ENCODE measurements at places on chromosomes 4 and X.

DNA sequence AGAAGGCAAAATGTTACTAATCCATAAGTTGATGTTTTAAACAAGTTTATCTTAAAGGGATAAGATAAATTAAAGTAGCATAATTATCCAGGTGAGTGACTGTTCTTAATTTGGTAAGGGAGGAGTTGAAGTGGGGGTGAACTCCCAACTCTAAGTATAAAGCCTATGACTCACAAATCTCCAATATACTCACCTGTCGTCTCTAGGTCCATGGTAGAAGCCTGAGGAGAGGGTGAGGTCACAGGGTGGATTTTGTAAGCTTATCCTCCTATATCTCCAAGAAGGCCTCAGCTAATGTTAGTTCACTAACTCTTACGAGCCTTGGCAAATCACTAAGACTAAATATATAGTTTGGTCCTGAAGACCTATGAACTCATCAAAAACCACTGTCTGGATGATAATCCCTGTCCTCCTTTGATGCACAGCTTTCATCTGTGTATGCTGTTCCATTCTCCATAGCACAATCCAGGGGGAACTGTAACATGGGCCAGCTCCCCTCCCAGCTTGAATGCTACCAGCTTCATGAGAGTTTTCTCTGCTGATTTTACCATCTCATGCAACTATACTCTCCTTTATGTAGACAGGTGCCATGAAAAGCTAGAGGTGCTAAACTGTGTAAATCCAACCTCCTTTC is 158.7 kb downstream of the BTC start:
- DNase-seq: no peak

GRCh38 chr4:101307899-101308298 is 39.4 kb downstream of the PPP3CA start:
- DNase-seq: no peak

GRCh38 chr4:39729557-39729956 is 31.6 kb downstream of the UBE2K start:
- DNase-seq: no peak

GRCh38 chr4:173119818-173120217 is 48.8 kb upstream of the GALNT7 start:
- DNase-seq: no peak

GRCh38 chrX:11913001-11913400 is 155.0 kb downstream of the MSL3 start:
- DNase-seq: no peak

- no peak for DNase-seq
Measured at GRCh38 chr4:135934026-135934425, 1598.3 kb downstream of the PCDH18 start.

All from neural progenitor cell (in vitro differentiated cells).